Panc1 (cell line): ENCODE measurements at places on chromosomes 7 and 10.

GRCh38 chr10:74044419-74044818, 46.5 kb downstream of the VCL start:
- peaks cover 30% of the 10 kb centered on the region for H3K36me3 ChIP-seq
- no peak for DNase-seq
- H3K4me1 ChIP-seq: peaks cover 21% of the 10 kb centered on the region
- H3K4me3 ChIP-seq: no peak overlapping the region
- H3K27me3 ChIP-seq: no peaks in the 10 kb centered on the region

- no peak overlapping the region for H3K4me3 ChIP-seq
- H3K27ac ChIP-seq: no peak overlapping the region
- DNase-seq: no peak
- H3K27me3 ChIP-seq: no peaks in the 10 kb centered on the region
- H3K36me3 ChIP-seq: no peaks in the 10 kb centered on the region
These were observed 133.6 kb downstream of the PPP1R9A start for GRCh38 chr7:95041031-95041430.

- DNase-seq: no peak
- no peaks in the 10 kb centered on the region for H3K4me1 ChIP-seq
- H3K27me3 ChIP-seq: no peaks in the 10 kb centered on the region
- no peak overlapping the region for H3K4me3 ChIP-seq
- H3K36me3 ChIP-seq: no peaks in the 10 kb centered on the region
These were observed 639.0 kb upstream of the SORCS1 start for GRCh38 chr10:107803546-107803945.

GRCh38 chr7:139680676-139681462, 96.9 kb downstream of the HIPK2 start:
- H3K36me3 ChIP-seq: no peaks in the 10 kb centered on the region
- H3K4me1 ChIP-seq: peaks cover 38% of the 10 kb centered on the region
- no peaks in the 10 kb centered on the region for H3K27me3 ChIP-seq
- peak overlapping the region; percentile 86 for H3K27ac ChIP-seq

- no peak overlapping the region for H3K4me3 ChIP-seq
- DNase-seq: no peak
- no peaks in the 10 kb centered on the region for H3K4me1 ChIP-seq
- H3K36me3 ChIP-seq: no peaks in the 10 kb centered on the region
These were observed 11.2 kb upstream of the CCSER2 start for GRCh38 chr10:84317174-84317573.

DNA sequence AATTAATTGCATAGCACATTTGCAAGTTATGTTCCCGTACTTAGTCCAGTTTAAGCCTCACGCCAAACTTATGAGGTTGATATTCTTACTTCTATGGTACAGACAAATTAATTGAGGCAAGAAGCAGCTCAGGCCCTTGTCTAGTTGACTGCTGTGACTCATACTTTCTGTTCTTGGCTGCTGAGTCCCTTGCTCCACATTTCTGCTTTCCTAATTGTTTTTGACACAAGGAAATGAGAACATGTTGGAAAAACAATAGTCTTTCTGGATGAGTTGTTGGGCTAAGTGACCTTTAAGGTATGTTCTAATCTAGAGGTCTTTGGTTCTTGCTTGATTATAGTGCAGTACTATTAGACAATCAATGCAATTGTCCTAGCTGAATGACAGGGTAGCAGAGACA, 331.8 kb downstream of the NRG3 start:
- no peak overlapping the region for H3K4me3 ChIP-seq
- H3K27ac ChIP-seq: no peak overlapping the region
- H3K36me3 ChIP-seq: no peaks in the 10 kb centered on the region
- H3K4me1 ChIP-seq: no peaks in the 10 kb centered on the region
- H3K27me3 ChIP-seq: no peaks in the 10 kb centered on the region

- H3K27me3 ChIP-seq: no peaks in the 10 kb centered on the region
- H3K36me3 ChIP-seq: no peaks in the 10 kb centered on the region
- no peak for DNase-seq
These were observed 2.1 kb upstream of the GUSB start for GRCh38 chr7:65983965-65984658.

GRCh38 chr10:131786756-131787605, 113.8 kb upstream of the PPP2R2D start:
- peaks cover 9% of the 10 kb centered on the region; the same call in 1 of the 2 replicates for H3K27me3 ChIP-seq
- H3K27ac ChIP-seq: no peak overlapping the region
- no peaks in the 10 kb centered on the region for H3K4me1 ChIP-seq
- DNase-seq: peak; percentile 17
- H3K36me3 ChIP-seq: no peaks in the 10 kb centered on the region

DNA sequence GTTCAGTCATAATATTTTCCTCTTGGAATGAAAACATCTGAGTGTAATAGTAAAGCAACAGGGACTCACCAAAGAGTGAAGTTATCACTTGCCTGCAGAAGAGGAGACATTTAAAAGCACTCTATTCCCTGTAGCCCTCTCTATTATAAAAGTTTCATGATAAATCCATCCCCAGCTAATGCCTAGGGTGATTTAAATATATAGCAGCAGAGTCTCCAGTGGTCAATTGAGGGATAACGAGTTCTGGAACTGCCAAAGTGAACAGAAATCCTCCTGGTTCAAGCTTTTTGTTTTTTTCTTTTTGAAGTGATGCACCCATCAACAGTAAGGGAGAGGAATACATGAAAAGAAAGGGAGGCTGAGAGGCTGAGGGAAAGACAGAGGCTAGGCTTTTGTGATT, 87.3 kb downstream of the EVX1 start:
- H3K4me3 ChIP-seq: no peak overlapping the region
- no peak for DNase-seq
- H3K36me3 ChIP-seq: no peaks in the 10 kb centered on the region
- no peak overlapping the region for H3K27ac ChIP-seq
- no peaks in the 10 kb centered on the region for H3K27me3 ChIP-seq

GRCh38 chr10:12420530-12421120, 71.3 kb downstream of the CAMK1D start:
- no peak for DNase-seq
- H3K27ac ChIP-seq: no peak overlapping the region
- H3K4me3 ChIP-seq: no peak overlapping the region
- no peaks in the 10 kb centered on the region for H3K27me3 ChIP-seq
- no peaks in the 10 kb centered on the region for H3K36me3 ChIP-seq

- no peaks in the 10 kb centered on the region for H3K36me3 ChIP-seq
- H3K4me1 ChIP-seq: 0 out of 2 replicates have a peak, but pooled peaks cover 3% of the 10 kb centered on the region
These were observed 19.5 kb downstream of the EVX1 start for GRCh38 chr7:27262121-27262520.

GRCh38 chr10:124739986-124740368, 4.2 kb downstream of the FAM53B start:
- DNase-seq: no peak
- H3K36me3 ChIP-seq: no peaks in the 10 kb centered on the region
- peaks cover 77% of the 10 kb centered on the region for H3K4me1 ChIP-seq
- peak overlapping the region; percentile 86 for H3K27ac ChIP-seq

- no peaks in the 10 kb centered on the region for H3K36me3 ChIP-seq
- peaks cover 69% of the 10 kb centered on the region for H3K4me1 ChIP-seq
- no peak overlapping the region for H3K4me3 ChIP-seq
- no peak for DNase-seq
- peak overlapping the region; percentile 97 for H3K27ac ChIP-seq
These were observed 144.1 kb downstream of the TCF7L2 start for GRCh38 chr10:113094114-113094486.

GRCh38 chr10:132606536-132607316, 69.1 kb downstream of the INPP5A start:
- peak overlapping the region; percentile 24; the same call in 1 of the 2 replicates for H3K27ac ChIP-seq
- no peak for DNase-seq
- no peak overlapping the region for H3K4me3 ChIP-seq
- no peaks in the 10 kb centered on the region for H3K36me3 ChIP-seq
- H3K27me3 ChIP-seq: no peaks in the 10 kb centered on the region

- peaks cover 9% of the 10 kb centered on the region; the same call in 1 of the 2 replicates for H3K4me1 ChIP-seq
- H3K4me3 ChIP-seq: no peak overlapping the region
- H3K27ac ChIP-seq: peak overlapping the region; percentile 36; the same call in 1 of the 2 replicates
- H3K36me3 ChIP-seq: no peaks in the 10 kb centered on the region
- DNase-seq: peak; percentile 33
These were observed 54.7 kb upstream of the CCAR1 start for GRCh38 chr10:68666280-68666760.

DNA sequence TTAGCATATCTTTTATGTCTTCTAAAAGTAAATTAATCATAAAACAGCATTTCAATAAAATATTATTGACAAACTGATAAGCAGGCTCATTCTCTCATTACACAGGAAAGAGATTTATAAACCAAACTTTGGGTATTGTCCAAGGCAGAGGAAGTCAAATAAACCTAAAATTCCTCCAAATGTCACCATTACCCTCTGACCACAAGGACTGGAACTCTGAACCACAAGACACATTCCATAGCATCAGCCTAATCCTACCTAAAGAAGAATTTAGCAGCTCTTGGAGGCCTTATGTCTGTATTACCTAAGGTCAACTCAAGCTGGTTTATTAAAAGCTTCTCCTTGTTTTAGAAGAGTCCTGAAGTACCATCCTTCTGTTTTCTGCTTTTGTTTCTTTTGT, 82.4 kb upstream of the SLC13A1 start:
- no peak overlapping the region for H3K4me3 ChIP-seq
- no peaks in the 10 kb centered on the region for H3K36me3 ChIP-seq
- H3K4me1 ChIP-seq: no peaks in the 10 kb centered on the region
- no peak overlapping the region for H3K27ac ChIP-seq

GRCh38 chr10:49177391-49178355, 10.5 kb downstream of the TMEM273 start:
- H3K27ac ChIP-seq: no peak overlapping the region
- H3K27me3 ChIP-seq: peaks cover 7% of the 10 kb centered on the region; the same call in 1 of the 2 replicates
- no peak overlapping the region for H3K4me3 ChIP-seq

GRCh38 chr7:22292531-22292930, 64.4 kb downstream of the RAPGEF5 start:
- H3K27ac ChIP-seq: no peak overlapping the region
- no peaks in the 10 kb centered on the region for H3K4me1 ChIP-seq
- DNase-seq: no peak
- no peaks in the 10 kb centered on the region for H3K36me3 ChIP-seq

DNA sequence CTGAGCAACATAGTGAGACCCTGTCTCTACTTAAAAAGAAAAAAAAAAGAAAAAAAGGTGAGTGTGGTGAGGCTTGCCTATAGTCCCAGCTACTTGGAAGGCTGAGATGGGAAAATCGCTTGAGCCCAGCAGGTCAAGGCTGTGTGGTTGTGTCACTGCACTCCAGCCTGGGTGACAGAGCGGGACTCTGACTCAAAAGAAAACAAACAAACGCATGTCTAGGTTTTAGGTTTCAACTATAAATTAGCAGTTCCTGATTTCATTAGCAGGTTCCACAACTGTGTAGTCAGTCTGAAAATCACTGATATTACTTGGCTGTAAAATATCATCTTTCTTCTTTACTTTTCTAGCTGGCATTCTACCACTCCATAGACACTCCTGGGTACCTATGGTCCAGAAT, 155.7 kb upstream of the HGF start:
- no peaks in the 10 kb centered on the region for H3K36me3 ChIP-seq
- no peaks in the 10 kb centered on the region for H3K4me1 ChIP-seq
- no peak overlapping the region for H3K27ac ChIP-seq
- no peak overlapping the region for H3K4me3 ChIP-seq

GRCh38 chr10:90227217-90227656, 525.8 kb downstream of the KIF20B start:
- no peak overlapping the region for H3K27ac ChIP-seq
- no peaks in the 10 kb centered on the region for H3K27me3 ChIP-seq
- no peak overlapping the region for H3K4me3 ChIP-seq
- no peaks in the 10 kb centered on the region for H3K4me1 ChIP-seq

DNA sequence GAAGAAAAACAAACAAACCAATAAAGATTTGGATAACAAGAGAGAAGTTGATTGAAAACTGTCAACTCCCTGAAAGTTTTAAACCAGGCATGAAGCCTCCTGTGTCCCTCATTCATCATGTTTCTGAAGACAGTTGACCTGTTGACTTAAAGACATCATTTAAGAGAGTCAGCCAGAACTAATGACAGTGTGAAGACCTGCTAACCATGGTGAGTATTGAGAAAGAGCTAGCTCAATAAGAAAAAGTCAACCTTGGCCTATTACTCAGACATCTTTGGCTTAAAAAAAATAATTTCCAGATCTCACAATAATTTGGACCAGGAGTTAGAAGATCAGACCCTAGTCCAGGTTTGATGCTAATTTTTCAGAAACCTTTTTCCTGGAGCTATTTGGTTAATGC, 45.3 kb upstream of the ANKRD1 start:
- H3K27ac ChIP-seq: no peak overlapping the region
- no peaks in the 10 kb centered on the region; the same call in 1 of the 2 replicates for H3K27me3 ChIP-seq
- no peaks in the 10 kb centered on the region for H3K36me3 ChIP-seq
- H3K4me3 ChIP-seq: no peak overlapping the region

- no peaks in the 10 kb centered on the region for H3K27me3 ChIP-seq
- H3K36me3 ChIP-seq: no peaks in the 10 kb centered on the region
- DNase-seq: no peak
- no peak overlapping the region for H3K4me3 ChIP-seq
These were observed 211.7 kb downstream of the DKK1 start for GRCh38 chr10:52525761-52526160.

GRCh38 chr7:153021542-153021941, 262.0 kb downstream of the ACTR3B start:
- H3K4me1 ChIP-seq: no peaks in the 10 kb centered on the region
- DNase-seq: no peak
- H3K27me3 ChIP-seq: no peaks in the 10 kb centered on the region; the same call in 1 of the 2 replicates
- no peak overlapping the region for H3K27ac ChIP-seq
- no peaks in the 10 kb centered on the region for H3K36me3 ChIP-seq
- no peak overlapping the region for H3K4me3 ChIP-seq

DNA sequence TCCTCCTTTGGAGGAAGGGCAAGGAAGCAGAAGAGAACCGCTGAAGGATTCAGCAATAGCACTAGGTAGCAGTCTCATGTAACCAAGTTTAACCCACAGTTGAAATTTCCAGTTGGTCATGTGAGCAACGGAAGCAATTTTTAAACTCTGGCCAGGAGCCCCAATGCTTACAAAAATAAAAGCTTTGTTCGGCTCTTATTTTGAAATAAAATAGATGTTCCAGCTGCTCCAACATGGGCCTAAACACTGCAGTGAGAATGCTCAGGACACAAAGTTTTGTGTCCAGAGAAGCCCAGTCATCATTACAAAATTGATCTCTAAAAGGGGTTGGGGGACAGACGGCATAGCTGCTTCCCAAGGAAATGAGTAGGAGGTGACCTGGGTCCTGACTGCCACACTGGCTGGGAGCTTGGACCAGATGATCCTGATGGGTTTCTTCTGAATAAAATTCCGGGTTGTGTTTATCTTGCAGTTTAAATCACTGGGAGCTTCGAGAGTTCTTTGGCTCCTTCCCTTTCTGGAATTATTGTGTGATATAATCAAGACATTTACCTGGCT, 452 bp upstream of the TMEM140 start:
- H3K36me3 ChIP-seq: no peaks in the 10 kb centered on the region
- H3K27ac ChIP-seq: peak overlapping the region; percentile 86
- peak; percentile 24 for DNase-seq
- peaks cover 15% of the 10 kb centered on the region for H3K4me1 ChIP-seq
- no peaks in the 10 kb centered on the region for H3K27me3 ChIP-seq
- H3K4me3 ChIP-seq: peak overlapping the region; percentile 42

DNA sequence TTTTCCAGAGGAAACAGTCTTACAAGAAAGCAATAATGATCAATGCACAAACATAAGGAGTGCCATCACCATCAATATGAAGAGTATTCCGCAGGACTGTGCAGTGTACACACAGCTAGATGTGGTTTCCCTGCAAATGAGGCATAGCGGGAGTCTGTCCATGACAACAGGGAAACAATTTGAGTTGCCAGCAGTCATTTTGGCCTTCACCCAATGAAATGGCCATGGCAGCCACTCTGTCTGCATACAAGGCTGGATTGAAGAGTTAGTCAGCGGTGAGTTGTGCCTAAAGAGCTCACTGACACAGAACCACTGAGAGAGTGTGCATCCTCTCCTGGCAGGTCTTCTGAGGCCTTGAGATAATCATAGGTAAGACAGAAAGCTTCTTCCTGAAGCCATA, 303.3 kb downstream of the IPMK start:
- no peaks in the 10 kb centered on the region for H3K36me3 ChIP-seq
- H3K27ac ChIP-seq: no peak overlapping the region
- H3K4me3 ChIP-seq: no peak overlapping the region
- H3K27me3 ChIP-seq: no peaks in the 10 kb centered on the region
